ENCODE measurements at places on chromosomes 3 and 15. TPM values are rescaled to one million over a fixed set of nuclear protein-coding genes. Genes with fewer than 3 reads are reported as not detected.

GPR62 gene
- total RNA-seq = not detected

DNA sequence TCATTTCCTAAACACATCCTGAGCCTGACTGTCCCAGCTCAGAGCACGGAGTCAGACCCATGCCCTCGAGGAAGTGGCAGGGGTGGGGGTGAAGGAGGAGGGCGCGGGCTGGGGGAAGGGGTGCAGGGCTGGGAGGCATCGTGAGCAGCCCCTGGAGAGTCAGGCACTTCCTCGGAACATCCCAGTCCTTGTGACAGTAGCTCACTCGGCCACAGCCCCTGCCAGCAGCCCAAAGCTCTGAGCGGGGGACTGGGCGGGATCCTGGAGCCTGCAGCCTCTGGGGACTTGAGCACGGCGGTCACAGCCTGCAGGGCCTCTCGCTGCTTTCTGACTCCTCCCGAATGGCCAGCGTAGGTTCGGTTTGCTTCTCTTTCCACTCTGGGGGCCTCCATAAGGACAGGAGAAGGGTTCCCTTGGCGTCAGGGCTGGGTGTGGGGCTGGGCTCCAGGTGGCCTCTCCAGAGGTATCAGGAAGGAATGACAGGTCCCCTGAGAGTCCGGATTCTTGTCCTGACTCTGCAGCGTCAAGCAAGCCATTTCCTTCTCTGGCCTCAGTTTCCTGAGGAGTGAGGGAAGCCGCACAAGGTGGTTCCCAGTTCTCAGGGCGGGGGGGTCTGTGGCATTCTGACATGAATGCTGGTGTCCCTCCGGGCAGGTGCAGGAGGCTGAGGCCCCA, 20.9 kb downstream of the PSTPIP1 start:
- no peak for DNase-seq

DNA sequence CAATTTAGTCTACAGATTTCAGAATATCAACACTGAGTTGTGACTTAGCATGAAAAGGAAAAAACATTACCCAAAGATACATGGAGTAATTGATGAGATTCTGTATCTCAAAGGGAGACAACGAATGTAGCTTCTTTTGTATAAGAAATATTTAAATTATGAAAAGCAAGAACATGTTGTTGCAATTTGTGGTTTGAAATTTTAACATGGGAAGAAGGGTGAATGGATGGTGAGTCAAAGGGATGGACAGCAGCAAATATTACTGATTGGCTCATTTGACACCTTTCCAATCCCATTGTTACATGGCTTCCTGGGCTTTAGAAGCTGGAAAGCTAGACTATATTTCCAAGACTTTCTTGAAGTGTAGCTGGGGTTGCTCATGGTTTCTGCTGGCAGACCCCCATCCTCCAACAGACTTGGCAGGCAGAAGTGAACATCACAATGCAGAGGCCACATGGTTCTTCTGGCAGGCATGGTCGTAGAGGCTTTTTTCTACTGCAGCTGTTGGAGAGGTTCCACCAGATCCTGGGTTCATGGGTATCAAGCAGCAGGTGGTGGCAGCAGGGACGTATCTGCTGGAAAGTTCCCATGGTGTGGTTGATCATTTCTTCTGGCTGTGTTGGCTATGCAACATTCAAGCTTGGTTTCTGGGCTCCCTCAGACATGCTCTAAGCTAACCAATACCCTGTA, 47.2 kb upstream of the KPNA4 start:
- no peak for DNase-seq

- DNase-seq = no peak
These were observed 205.9 kb downstream of the DTWD1 start for GRCh38 chr15:49826640-49827234.

SPTSSB gene
- total RNA-seq = not detected
